ENCODE measurements at places on chromosomes 11 and 22. TPM values are rescaled to one million over a fixed set of nuclear protein-coding genes. Genes with fewer than 3 reads are reported as not detected.
A peak's percentile ranks its signal among the peaks of the same experiment; 100 is the strongest.

- no peak for DNase-seq
These were observed 1.1 kb downstream of the YWHAH start for GRCh38 chr22:31945443-31945855.

DNA sequence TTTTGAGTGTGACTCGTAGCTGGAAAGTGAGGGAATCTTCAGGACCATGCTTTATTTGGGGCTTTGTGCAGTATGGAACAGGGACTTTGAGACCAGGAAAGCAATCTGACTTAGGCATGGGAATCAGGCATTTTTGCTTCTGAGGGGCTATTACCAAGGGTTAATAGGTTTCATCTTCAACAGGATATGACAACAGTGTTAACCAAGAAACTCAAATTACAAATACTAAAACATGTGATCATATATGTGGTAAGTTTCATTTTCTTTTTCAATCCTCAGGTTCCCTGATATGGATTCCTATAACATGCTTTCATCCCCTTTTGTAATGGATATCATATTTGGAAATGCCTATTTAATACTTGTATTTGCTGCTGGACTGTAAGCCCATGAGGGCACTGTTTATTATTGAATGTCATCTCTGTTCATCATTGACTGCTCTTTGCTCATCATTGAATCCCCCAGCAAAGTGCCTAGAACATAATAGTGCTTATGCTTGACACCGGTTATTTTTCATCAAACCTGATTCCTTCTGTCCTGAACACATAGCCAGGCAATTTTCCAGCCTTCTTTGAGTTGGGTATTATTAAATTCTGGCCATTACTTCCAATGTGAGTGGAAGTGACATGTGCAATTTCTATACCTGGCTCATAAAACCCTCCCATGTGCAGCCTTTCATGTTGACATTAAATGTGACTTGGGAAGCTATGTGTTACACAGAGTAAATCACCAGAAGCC is 11.0 kb downstream of the OR51E1 start:
- no peak for DNase-seq

DNA sequence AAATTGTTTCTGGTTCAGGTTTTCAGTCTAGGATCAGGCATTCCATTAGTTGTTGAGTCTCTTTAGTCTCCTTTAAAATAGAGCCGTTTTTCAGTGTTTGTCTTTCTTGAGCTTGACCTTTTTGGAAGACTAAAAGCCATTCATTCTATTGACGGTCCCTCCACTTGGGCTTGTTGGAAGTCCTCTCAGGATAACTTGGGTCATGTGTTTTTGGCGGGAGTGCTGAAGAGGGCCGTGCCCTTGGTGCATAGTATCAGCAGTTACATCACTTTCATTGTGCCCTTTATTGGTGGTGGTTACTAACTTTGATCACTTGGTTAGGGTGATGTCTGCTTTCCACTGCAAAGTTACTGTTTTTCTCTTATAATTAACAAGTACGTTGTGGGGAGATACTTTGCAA is 20.8 kb downstream of the CECR2 start:
- DNase-seq: no peak

The LMO1 gene
- not detected for total RNA-seq

- no peak for DNase-seq
These were observed 10.5 kb downstream of the TPST2 start for GRCh38 chr22:26579331-26579886.

The HTR3A gene
- not detected for total RNA-seq

The TMPRSS5 gene
- total RNA-seq: 0.20 TPM

The BATF2 gene
- total RNA-seq: 1.8 TPM

- DNase-seq: no peak
These were observed 9.4 kb downstream of the PIK3IP1 start for GRCh38 chr22:31282748-31283468.

The FXYD6 gene
- 35.0 TPM for total RNA-seq

GRCh38 chr22:41181349-41182241 is 23.5 kb upstream of the L3MBTL2 start:
- DNase-seq: no peak

DNA sequence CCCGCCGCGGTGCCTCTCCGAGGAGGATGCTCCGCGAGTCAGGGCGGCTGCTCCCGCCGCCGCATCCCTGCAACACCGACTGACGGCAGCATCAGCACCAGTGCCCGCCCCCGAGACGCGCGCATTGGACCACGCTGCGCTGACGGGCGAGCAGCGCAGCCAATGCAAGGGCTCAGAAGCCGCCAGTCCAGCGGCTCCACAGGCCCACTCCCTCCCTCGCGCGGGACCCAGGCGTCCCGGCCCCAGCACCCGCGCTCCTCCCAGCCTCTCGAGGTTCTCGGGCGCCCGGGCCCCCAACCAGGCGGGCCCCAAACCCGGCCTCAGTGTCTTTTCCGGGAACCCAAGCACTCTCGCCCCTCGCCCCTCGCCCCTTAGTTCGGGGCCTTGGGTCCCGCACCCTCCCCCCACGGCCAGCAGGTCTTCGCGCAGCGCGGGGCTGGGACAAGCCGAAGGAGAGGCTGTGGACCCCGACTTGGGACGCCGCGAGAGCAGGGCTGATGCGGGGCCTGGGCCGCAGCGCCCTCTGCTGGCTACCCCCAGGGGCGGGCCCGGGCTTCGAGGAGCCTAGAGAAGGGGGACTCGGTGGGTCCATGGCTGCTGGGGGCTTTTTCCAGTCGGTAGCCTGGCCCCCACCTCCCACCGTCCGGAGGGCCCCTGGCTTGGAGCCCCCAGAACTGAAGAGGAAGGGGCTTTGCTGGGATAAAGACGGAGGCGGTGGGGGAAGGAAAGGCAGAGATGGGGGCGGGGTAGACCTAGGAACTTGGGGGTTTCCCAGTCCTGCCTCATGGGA is at the start of gene NRXN2:
Gene NRXN2, minus strand, starts transcription at position 81 of the 790 bp plus-strand sequence. CDS start 9,498 bp downstream, outside the sequence.
- DNase-seq: peak; percentile 88

The PLA2G3 gene
- not detected for total RNA-seq

Measured in heart left ventricle (tissue), 16 donors.